ENCODE measurements at places on chromosomes 7 and 10.
A peak's percentile ranks its signal among the peaks of the same experiment; 100 is the strongest.

DNA sequence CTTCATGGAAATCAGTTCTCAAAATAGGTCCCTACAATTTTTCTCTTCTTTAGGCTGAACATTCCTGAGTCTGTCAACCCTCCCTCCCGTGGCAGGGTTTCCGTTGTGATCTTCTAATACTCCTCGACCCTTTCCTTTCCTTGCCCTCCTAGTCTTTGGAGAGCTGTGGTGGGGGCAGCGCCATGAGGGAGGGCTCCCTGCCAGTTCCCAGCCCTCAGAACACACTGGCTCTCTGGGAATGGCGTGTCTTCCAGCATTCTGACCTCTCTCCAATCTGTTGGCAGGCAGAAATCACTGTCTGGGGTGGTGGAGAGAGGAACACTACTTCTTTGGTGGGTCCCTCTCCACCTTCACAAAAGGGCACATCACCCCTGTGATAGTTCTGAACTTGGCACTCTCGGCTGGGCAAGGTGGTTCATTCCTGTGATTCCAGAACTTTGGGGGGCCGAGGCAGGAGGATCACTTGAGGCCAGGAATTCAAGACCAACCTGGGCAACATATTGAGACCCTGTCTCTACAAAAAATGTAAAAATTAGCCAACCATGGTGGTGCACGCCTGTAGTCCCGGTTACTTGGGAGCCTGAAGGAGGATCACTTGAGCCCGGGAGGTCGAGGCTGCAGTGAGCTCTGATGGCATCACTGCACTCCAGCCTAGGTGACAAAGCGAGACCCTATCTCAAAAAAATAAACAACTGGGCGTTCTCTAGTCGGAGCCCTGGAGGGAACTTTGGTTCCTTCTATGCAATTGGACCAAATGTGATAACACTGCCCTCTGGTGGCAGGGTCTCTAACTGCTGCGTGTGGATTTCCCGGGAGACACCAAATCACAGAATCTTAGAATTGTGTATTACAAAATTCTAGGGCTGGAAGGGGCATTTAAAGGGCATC lies 13.1 kb upstream of the ARPC1A start:
- peak; percentile 72 for DNase-seq

DNA sequence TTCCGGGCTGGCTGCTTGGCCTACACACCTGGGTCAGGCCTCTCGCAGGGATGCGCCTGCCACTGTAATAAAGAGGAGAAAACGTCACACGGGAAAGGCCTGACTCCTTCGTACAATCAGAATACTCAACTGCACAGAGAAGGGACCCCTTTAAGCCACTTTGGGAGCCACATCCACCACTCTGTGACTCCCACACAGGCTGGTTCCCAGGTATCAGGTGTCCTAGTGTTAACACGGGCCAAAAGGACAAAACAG lies 5.8 kb upstream of the ZNF736 start:
- DNase-seq, result no peak

- no peak for DNase-seq
Measured at GRCh38 chr7:133051066-133051465, 30.8 kb downstream of the CHCHD3 start.

DNA sequence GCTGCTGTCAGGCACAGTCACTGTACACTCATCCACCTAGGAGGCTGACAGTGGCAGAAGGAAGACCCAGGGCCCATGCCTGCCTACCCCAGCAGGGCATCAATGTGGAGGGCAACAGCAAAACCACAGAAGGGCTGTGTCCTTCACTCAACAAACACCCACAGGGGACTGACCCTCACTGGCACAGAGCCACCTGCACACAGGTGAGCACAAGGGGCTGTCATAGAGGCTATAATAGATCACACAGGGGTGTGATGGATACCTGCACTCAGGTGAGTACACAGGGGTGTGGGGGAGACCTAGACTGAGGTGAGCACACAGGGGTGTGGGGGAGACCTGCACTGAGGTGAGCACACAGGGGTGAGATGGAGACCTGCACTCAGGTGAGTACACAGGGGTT lies 132.8 kb upstream of the TCERG1L start:
- no peak for DNase-seq

GRCh38 chr7:102260856-102261255 lies 25.8 kb upstream of the SH2B2 start:
- no peak for DNase-seq

- DNase-seq, result peak; percentile 4
Measured at GRCh38 chr10:118238573-118239235, 103.4 kb downstream of the FAM204A start.

DNA sequence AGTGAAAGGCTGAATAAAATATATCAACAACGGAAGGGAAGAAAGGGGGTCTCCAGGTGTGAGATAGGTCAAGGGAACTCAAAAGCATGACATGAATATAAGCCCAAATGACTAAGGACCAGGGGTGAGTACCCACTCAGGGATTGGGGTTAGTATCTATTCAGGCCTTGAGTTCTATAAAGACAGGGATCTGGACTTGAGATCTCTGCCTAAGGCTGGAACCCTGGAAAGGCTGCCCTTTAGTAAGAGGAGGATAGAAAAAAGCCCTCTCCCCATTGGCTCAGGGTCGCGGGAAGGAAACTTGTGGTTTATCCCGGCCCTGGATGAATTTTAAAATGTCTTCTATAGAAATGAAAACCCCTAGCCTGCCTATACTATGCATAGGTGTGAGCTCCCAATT lies 2.4 kb upstream of the ITPRIP start:
- no peak for DNase-seq

GRCh38 chr10:119609516-119609915 lies 12.8 kb upstream of the TIAL1 start:
- no peak for DNase-seq

GRCh38 chr10:15293862-15294842 lies 76.9 kb downstream of the FAM171A1 start:
- DNase-seq, result no peak

- no peak for DNase-seq
Measured at GRCh38 chr10:16799621-16800020, 17.6 kb downstream of the RSU1 start.

- DNase-seq, result no peak
Measured at GRCh38 chr10:35043796-35044344, 46.3 kb downstream of the CUL2 start.

- no peak for DNase-seq
Measured at GRCh38 chr7:36032361-36032818, 120.7 kb upstream of the EEPD1 start.

DNA sequence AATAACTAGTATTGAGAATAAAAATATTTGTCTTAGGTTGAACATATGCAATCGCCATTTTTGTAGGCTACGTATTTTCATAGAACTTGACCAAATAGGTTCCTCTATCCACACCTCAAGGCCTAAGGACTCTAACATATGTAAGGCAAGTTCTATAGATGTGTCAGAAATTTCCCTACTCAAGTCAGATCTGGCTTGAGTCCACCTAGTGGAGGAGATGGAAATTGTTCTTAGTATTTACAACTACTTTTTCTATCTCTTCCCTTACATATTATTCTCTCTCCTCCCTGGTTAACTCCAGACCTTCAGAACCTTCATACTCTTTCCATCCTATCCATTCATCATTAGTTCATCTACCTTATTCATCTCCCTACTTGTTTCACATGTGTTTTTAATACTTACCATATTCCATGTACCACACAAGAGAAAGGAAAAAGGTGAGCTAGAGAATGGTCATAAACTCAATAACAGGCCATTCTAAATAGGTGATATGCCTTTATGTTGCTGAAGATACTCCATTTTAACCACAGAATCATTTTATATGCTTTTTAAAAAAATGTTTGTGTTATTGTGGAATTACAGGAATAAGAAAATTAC lies 174.5 kb upstream of the HDAC9 start:
- DNase-seq, result peak; percentile 40

- no peak for DNase-seq
Measured at GRCh38 chr7:133839121-133839520, 288.0 kb upstream of the LRGUK start.

GRCh38 chr10:43055217-43055616 lies 21.7 kb upstream of the RET start:
- DNase-seq, result no peak

GRCh38 chr10:61176424-61176823 lies 232.4 kb upstream of the RHOBTB1 start:
- DNase-seq, result no peak

DNA sequence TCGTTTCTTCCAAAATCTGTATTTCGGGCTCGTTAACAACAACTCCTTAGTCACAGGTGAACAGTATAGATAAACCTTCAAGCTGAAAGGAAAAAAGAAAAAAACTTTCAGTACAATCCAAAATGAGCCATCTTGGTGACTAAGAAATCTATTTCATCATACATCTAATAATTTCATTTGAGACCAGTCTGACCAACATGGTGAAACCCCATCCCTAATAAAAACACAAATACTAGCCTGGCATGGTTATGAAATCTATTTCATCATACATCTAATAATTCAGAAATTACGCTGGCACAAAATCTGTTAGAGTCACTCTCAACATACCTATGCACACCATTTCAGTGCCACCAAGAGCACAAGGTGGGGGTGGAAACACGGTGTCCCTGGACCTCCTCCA lies 8.8 kb downstream of the DCLRE1C start:
- DNase-seq, result no peak

DNA sequence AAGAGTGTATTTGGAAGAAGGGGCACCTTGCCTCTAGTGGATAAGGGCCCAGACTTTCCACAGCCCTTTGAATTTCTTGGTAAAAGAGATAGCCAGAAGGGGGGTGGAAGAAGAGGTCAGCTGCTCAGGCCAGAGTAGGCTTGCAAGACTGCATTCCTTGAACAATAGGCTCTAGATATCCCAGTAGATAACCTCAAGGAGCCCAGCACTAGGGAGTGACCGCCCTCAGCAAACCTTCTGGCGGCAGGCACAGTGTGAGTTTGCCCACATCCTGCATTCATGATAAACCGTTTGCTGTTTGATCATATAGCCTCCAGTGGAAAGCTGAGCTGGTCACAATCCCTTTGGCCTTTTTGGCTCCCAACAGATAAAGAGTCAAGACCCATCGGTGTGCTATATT lies 70.5 kb downstream of the NPY start:
- DNase-seq, result no peak

DNA sequence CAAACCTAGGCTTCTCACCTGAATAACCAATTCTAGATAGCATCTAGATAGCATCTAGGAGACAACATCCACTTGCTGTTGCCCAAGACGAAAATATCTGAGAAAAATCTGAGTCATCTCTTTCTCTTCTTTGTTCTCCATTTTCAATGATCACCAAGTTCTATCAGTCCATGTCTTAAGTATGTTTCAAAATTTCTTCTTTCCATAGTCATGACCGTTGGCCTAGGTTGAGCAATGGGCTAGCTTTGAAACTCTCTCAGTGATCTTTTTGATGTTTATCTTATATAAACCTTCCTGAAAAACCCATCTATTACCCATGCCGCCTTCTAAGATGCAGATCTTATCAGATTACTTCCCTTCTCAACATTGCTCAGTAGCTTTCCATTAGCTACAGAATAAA lies 23.4 kb upstream of the CASD1 start:
- DNase-seq, result no peak

DNA sequence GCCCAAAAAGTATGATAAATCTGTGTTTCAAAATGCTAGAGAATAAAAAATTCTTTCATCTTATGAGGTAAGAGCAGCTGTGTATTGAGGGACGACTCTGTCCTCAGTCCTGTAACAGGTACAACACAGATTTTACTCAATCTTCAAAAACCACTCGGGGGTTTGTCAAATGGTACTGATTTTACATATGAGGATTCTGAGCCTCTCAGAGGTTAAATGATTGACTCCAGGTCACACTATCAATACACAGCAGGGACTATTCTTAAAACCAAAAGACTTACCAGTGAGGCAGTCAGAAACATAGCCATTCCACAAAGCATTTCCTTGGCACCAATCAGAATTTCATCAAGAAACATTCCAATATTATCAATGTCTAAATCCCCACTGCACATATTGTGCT lies 95.5 kb downstream of the SGMS1 start:
- DNase-seq, result no peak

- no peak for DNase-seq
Measured at GRCh38 chr10:101385866-101386658, 32.1 kb downstream of the BTRC start.

- no peak for DNase-seq
Measured at GRCh38 chr10:124294811-124295770, 123.6 kb downstream of the OAT start.

GRCh38 chr7:95225301-95225700 lies 99.0 kb downstream of the PON1 start:
- DNase-seq, result no peak

DNA sequence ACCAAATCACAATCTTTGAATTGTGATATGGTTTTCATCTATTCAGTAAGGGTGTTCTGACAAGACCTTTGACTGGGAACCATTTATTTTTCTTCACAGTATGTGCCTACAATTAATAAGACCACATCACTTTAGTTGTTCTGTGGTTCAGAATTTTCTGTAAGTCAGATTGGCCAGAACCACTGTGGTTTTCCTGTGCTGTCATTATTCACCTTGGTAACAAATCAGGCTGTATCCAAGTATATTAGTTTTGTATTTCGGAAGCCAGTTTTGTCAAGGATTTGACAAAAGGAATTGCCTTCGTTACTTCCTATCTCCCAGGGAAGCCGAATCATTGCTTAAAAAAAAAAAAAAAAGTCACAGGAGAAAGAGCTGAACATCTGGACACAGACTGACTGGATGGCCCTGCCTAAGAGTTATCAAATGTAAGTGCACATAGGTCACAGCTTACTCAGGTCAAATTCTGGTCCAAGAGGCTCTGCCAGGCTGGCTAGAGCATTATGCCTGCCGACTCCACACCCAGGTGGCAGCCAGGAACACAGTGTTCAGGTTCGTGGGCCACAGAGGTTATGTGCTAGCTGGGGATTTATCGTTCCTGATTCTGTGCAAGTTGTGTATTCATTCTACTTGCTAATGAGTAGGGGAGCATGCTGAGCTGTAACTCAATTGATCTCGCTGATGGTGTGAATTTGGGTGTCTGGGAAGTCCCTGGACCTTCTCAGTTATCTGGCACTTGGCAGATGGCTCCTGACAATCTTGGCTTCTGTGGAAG lies 175.3 kb downstream of the JAZF1 start:
- DNase-seq, result no peak

- DNase-seq, result no peak
Measured at GRCh38 chr10:82737549-82737948, 862.6 kb downstream of the NRG3 start.

GRCh38 chr7:151310578-151310977 lies 31.0 kb upstream of the NUB1 start:
- no peak for DNase-seq

GRCh38 chr10:36188080-36188453 lies 546.0 kb upstream of the FZD8 start:
- DNase-seq, result no peak

DNA sequence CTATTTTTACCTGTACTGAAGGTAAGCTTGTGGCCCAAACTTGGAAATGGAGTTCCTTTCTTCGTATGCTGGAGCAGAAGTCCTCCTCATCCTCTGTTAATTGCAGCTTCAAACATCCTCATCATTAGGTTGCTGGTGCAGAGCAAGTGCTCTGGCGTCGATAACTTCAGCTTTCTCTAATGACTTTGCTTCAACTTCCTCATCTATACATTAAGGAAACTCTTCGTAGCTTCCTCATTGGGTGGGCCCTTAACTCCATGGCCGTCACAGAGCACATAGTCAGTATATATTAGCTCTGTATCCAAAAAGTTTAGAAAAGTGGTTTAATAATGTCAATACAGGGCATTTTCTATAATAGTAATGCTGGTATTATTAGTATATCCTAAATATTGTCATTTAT lies 447.7 kb downstream of the SUGCT start:
- DNase-seq, result no peak

Data from NCI-H460 (cell line).